ENCODE measurements at places on chromosomes 16 and 17.

DNA sequence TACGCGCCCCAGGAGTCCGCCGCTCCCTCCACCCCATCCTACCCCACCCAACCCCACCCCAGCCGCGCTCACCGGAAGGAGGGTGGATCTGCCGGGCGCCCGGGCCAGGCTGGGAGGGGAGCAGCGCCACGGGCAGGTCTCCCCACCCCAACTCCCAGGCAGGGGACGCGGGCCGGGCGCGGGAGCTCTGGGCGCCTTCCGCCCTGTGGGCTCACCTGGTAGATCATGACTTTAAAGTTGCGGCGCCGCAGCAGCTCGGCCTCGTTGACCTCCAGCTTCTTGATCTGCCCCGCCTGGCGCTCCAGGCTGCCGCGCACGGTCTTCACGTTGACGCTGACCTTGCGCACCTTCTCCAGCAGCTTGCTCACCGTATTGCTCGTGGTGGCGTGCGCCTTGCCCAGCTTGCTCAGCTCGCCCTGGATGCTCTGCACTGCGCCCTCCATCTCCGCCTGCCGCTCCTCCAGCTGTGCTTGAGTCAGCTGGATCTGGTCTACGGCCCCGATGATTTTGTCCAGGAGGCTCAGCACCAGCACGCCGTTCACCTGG lies 571 bp downstream of the CAVIN1 start:
- peaks cover 14% of the 10 kb centered on the region for H3K4me1 ChIP-seq
- no peak overlapping the region for H3K27ac ChIP-seq
- no peak for DNase-seq
- peaks cover 9% of the 10 kb centered on the region for H3K27me3 ChIP-seq
- H3K4me3 ChIP-seq = peak overlapping the region; percentile 65

- no peaks in the 10 kb centered on the region for H3K4me1 ChIP-seq
- no peak overlapping the region for H3K4me3 ChIP-seq
- no peaks in the 10 kb centered on the region for H3K27me3 ChIP-seq
- H3K36me3 ChIP-seq = no peaks in the 10 kb centered on the region
Measured at GRCh38 chr16:86033971-86034370, 135.0 kb downstream of the IRF8 start.

DNA sequence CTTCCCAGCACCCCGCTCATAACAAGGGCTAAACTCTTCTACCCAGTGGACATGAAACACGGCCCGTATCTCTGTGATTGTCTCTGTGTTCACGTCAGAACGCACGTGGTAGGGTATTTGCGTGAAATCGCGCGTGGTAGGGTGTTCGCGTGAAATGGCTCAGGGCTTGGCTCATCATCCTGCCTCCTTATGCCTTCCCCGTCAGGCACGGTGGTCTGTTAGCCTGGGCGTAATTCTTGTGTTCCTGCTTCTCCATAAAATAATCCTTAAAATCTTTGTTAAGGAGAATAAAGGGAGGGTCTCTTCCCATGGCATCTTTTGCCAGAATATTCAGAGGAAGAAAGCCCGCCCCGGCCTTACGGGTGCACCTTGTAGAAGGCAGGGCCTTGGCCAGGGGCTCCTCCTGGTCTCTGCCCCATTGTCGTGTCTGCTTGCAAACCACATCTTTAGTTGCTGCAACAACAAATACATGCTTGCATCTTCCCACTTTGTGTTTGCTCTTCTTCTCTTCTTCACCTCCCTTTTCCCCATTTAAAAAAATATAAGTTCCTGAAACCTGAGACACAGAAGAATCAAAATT lies 116.7 kb upstream of the CHMP6 start:
- H3K36me3 ChIP-seq = no peaks in the 10 kb centered on the region
- H3K27ac ChIP-seq = no peak overlapping the region
- H3K4me3 ChIP-seq = no peak overlapping the region

- no peaks in the 10 kb centered on the region for H3K27me3 ChIP-seq
- H3K36me3 ChIP-seq = no peaks in the 10 kb centered on the region
- H3K4me3 ChIP-seq = no peak overlapping the region
- H3K4me1 ChIP-seq = no peaks in the 10 kb centered on the region
- no peak overlapping the region for H3K27ac ChIP-seq
Measured at GRCh38 chr16:56600398-56600999, 7.9 kb upstream of the MT2A start.

DNA sequence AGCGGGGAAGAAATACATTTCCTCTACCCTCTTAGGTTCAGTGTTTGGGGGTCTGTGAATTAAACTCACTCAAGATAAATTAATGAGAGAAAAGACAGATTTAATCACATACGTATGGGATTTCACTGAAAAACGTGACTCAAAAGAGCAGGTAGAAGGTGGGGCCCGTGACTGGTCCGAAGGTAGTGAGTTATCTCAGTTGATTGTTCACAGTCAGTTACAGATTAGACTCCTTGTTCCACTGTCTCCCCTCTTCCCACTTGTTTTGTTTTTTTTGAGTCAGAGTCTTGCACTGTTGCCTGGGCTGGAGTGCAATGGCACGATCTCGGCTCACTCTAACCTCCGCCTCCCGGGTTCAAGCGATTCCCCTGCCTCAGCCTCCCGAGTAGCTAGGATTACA lies 301.2 kb downstream of the SEC14L1 start:
- no peaks in the 10 kb centered on the region for H3K36me3 ChIP-seq
- no peak for DNase-seq
- peak overlapping the region; percentile 44 for H3K4me3 ChIP-seq
- H3K27ac ChIP-seq = peak overlapping the region; percentile 92
- H3K27me3 ChIP-seq = no peaks in the 10 kb centered on the region

GRCh38 chr16:85461022-85461813 lies 151.9 kb upstream of the GSE1 start:
- no peak overlapping the region for H3K4me3 ChIP-seq
- peaks cover 11% of the 10 kb centered on the region for H3K4me1 ChIP-seq
- H3K27me3 ChIP-seq = peaks cover 3% of the 10 kb centered on the region
- H3K36me3 ChIP-seq = no peaks in the 10 kb centered on the region

GRCh38 chr17:37650419-37651003 lies 7.3 kb upstream of the DDX52 start:
- H3K27ac ChIP-seq = no peak overlapping the region
- H3K4me1 ChIP-seq = no peaks in the 10 kb centered on the region
- no peak overlapping the region for H3K4me3 ChIP-seq
- H3K27me3 ChIP-seq = peaks cover 3% of the 10 kb centered on the region
- no peak for DNase-seq
- no peaks in the 10 kb centered on the region for H3K36me3 ChIP-seq

- no peaks in the 10 kb centered on the region for H3K36me3 ChIP-seq
- DNase-seq = no peak
- no peaks in the 10 kb centered on the region for H3K27me3 ChIP-seq
- peaks cover 6% of the 10 kb centered on the region for H3K4me1 ChIP-seq
Measured at GRCh38 chr16:50844840-50845239, 103.0 kb downstream of the CYLD start.

- no peaks in the 10 kb centered on the region for H3K4me1 ChIP-seq
- no peaks in the 10 kb centered on the region for H3K36me3 ChIP-seq
- no peak overlapping the region for H3K4me3 ChIP-seq
- no peaks in the 10 kb centered on the region for H3K27me3 ChIP-seq
- no peak for DNase-seq
Measured at GRCh38 chr17:15216481-15216880, 48.6 kb downstream of the PMP22 start.

DNA sequence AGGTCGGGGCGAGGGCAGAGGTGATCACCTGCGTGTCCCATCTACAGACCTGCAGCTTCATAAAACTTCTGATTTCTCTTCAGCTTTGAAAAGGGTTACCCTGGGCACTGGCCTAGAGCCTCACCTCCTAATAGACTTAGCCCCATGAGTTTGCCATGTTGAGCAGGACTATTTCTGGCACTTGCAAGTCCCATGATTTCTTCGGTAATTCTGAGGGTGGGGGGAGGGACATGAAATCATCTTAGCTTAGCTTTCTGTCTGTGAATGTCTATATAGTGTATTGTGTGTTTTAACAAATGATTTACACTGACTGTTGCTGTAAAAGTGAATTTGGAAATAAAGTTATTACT lies 28.9 kb downstream of the STH start:
- no peaks in the 10 kb centered on the region for H3K27me3 ChIP-seq
- no peak for DNase-seq
- H3K4me1 ChIP-seq = no peaks in the 10 kb centered on the region
- H3K36me3 ChIP-seq = peaks cover 66% of the 10 kb centered on the region
